ENCODE measurements at places on chromosomes 16 and 17.

DNA sequence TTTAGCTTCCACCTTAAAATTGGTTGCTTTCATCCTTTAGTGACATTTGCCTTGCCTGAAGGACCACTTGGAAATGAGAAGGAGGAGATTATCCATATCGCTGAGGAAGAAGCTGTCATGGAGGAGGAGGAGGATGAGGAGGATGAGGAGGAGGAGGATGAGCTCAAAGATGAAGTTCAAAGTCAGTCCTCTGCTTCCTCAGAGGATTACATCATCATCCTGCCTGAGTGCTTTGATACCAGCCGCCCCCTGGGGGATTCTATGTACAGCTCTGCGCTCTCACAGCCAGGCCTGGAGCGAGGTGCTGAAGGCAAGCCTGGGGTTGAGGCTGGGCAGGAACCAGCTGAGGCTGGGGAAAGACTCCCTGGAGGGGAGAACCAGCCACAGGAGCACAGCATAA, 11.5 kb upstream of the TMEM106A start:
- no peak for DNase-seq

DNA sequence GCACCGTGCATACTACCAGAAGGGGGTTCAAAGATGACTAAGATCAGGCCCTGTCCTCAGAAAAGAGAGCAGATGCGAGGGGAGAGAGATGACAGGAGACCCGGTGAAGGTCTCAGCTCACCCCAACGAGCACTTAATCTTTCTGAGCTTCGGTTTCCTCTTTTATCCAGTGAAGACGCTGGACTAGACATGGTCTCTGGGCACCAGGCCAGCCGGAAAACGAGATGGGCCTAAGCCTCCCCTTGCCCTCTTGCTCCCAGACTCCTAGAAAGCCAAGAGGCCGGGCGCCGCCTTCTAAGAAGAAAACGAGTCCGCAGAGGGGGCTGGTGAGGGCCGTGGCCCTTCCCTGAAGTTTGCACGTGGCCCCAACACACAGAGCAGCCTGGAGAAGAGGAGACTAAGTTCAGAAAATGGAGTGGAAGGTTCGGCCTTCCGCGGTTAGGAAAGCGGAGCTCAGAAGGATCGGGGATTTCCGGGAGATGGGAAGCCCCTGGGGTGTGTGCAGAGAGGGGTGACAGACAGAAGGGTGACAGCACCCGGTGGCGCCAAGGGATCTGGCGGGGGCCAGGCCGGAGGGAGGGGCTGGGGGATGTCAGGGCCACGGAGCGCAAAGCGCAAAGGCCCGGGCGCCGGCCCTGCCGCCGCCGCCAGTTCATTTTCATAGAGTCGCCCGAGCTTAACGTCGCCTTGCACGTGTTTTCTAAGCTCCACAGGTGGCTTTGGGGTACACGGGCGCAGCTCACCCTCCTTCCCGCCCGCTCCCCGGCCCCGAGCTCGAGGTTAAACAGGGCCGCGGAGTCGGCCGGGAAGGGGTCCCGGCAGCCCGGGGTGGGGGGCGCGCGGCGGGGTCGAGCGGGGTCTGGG, 42.1 kb upstream of the BHLHA9 start:
- DNase-seq: no peak

GRCh38 chr17:78173097-78173715, 4.8 kb downstream of the SYNGR2 start:
- DNase-seq: no peak

GRCh38 chr16:4688674-4689045, 4.7 kb upstream of the NUDT16L1 start:
- DNase-seq: no peak

GRCh38 chr17:80891397-80892018, 100.1 kb upstream of the CHMP6 start:
- DNase-seq: peak; percentile 64

- DNase-seq: no peak
Observed at GRCh38 chr17:57447357-57447989, 191.2 kb downstream of the MSI2 start.

- no peak for DNase-seq
Observed at GRCh38 chr17:44257815-44258760, 9.8 kb downstream of the SLC4A1 start.

GRCh38 chr17:50807675-50808074, 27.7 kb upstream of the WFIKKN2 start:
- no peak for DNase-seq

DNA sequence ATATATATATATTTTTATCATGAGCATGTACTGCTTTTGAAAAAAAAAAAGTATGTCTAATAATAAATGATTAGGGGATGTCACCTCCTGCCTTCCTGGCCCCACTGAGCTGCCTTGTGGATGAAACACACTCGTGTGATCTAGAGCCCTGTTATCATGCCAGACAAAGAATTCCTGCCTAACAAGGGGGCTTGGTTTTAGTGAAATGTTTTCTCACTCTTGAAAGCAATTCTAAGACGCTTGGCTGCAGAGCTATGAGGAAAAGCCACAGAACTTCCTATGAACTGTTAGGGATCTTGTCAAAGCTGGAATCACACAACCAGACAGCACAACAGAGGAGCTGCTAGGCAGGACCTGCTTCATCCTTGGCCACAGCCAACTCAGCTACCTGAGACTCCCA, 4.0 kb downstream of the ZDHHC1 start:
- no peak for DNase-seq

- no peak for DNase-seq
Observed at GRCh38 chr17:30995347-30995746, 24.5 kb downstream of the RNF135 start.

GRCh38 chr17:15381707-15382106, 40.3 kb upstream of the TEKT3 start:
- no peak for DNase-seq

GRCh38 chr17:12421077-12421476, 244.6 kb upstream of the MYOCD start:
- no peak for DNase-seq

DNA sequence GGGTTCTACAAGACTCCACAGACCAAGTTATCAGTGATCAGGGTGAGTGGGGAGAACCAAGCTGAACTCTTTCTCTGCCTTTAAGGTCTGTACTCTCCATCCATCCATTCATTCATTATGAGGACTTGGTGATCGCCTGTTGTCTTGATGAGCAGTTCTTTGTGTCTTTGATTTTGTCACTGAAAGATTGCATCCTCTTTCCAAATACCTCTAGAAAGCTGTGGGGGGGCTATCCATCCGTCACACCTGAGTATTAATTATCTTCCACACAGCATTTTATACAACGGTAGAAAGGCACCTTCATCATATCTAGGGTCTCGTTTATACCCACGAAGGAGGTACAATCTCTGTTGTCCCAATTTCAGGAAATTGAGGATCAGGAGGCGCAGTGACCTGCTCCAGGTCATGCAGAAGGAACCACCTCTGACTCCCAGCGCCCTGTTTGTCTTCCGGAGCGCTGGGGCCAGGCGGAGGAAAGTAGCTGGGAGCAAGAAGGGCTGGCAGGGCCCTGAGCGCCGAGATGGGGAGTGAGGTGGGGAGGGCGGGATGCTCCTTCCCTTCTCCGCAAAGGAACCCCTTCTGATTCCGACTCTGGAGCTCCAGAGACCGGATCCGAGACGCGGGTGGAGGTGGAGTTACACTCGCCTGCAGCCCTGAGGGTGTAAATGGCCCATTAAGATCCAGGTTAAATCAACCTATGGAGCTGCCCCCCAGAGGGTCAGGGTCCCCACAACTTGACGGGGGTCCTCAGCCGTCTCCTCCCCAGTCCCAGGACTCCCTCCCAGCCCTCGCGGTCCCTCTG, 605 bp upstream of the ABAT start:
- no peak for DNase-seq

DNA sequence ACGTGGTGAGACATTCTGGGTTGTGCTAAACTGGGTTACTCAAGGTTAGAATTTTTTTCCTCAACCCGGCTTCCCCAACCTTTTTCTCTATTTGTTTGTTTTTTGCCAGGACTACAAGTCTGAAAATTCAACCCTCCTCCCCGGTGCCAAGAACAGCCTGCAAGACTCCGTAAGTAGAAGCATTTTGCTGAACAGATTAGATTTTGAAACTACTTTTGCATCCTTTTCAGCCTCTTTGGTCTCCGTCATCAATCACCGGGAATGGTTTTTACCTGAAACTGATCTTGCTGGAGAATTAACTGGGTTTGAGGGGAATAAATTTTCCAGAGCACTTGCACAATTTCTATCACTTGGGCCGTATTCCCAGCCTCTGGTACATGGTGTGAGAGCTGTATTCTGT, 501.2 kb upstream of the EEF2KMT start:
- DNase-seq: no peak

GRCh38 chr16:48831076-48831722, 221.2 kb upstream of the N4BP1 start:
- no peak for DNase-seq

DNA sequence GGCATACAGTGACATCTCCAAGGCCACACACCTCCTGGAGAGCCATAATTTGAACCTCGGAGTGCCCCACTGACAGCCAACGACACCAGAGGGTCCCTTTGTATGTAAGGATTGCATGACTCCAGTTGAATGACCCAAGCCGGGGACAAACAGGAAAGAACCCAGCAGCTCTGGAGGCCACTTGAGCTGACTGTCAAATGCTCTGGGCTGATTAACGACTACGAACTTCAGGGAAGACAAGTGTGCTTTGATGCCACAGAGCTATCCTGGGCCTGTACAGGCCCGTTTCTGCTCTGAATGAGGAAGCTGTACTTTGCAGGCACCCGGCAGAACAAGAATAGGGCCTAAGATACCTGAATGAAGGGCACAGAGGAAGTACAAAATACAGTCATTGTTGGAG, 404.6 kb downstream of the SLC39A11 start:
- DNase-seq: no peak

- DNase-seq: peak; percentile 91
Observed at GRCh38 chr16:1610071-1610898, 1.6 kb downstream of the IFT140 start.

- no peak for DNase-seq
Observed at GRCh38 chr17:75906143-75906884, 1.6 kb upstream of the MRPL38 start.

GRCh38 chr16:49356728-49357488, 16.7 kb upstream of the C16orf78 start:
- DNase-seq: no peak

- DNase-seq: no peak
Observed at GRCh38 chr17:35214192-35214591, 20.0 kb upstream of the SLC35G3 start.

DNA sequence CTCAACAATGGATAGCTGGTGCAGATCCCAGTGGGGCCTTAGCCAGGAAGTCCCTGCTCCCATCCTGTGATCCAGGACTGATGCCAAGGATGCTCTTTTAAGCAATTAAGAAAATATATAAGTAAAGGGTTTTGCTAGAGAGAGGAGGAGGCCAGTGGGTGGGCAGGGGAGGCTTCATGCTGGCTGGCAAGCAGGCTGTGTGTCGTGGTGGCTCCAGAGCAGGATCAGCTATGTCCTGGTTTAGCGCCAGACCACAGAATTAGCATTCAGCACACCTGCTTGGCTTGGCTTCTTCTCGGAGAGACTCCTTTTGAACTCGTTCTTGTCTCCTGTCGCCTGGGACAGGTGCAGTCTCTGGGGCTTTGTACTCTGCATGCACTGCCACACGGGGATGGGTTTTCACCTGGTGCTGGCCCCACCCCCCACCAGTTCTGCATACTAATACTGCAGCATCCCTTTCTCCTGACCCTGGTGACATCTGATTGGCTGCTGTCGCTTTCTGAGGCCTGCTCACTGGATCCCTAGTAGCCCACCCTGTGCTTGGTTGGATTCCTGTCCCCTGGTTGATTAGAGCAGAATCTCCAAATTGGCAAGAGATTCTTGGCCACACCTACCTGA, 66.1 kb downstream of the PLD6 start:
- no peak for DNase-seq

GRCh38 chr17:1289695-1290094, 10.2 kb downstream of the TRARG1 start:
- DNase-seq: no peak

DNA sequence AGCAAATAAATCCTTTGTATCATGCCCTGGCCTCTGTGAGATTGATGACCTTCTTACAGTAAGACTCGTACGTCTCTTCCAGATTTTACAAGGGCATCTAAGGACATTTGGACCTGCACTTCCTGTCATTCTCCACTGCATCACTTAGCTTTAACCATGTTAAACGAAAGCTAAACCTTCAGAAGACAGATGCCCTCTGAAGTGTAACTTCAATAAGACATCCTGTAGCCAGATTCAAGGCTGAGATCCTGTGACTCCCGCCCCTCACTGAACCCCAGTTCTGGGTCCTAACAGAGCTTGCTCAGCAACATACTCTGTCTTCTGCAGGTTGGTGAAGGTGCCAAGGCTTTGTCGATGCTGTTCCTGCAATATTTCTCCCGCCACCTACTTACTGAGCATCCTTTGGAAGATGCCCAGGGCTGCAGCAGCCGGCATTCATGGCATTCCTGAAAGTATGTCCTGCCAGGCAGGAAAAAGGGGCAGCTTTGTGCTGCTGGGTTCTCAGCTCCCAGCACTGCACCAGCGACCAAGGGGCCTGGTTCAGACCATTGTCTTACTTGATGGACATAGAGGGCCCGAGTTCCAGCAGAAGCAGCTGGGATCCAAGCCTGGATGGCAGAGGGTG, 131.1 kb downstream of the AXIN2 start:
- DNase-seq: no peak

GRCh38 chr16:17245776-17246175, 225.0 kb downstream of the XYLT1 start:
- DNase-seq: no peak

GRCh38 chr17:42667088-42667951, 8.2 kb downstream of the TUBG2 start:
- no peak for DNase-seq

DNA sequence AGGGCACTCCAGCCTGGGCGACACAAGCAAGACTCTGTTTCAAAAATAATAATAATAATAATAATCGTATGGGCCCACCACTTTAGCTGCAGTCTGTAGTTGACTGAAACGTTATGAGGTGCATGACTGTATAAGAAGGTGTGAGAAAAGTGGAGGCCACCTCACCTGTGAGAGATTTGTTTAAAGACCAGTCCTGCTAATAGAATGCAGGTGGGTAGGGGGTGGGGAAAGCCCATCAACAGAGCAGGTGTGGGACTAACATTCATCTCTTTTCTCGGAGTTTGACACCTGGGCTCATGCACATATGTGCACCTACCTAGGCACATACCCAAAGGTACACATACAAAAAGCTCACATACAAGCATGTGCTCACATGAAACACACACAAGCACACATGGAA, 68.0 kb upstream of the TOB1 start:
- DNase-seq: no peak

DNA sequence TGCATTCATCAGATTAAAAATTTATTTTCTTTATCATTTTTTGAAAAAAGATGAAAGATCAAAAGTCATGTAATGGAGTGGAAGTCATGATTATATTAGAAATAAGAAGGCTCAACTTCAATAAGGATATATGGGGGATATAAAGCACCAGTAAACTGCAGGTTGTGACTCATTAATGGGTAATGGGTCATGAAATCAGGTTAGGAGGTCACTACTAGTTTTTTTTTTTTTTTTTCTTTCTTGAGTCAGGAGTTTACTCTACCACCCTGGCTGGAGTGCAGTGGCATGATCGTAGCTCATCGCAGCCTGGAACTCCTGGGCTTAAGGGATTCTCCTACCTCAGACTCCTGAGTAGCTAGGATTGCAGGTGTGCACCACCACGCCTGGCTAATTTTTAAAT, 14.3 kb downstream of the EFCAB13 start:
- no peak for DNase-seq

- DNase-seq: no peak
Observed at GRCh38 chr17:59466946-59467801, 98.2 kb upstream of the DHX40 start.
